ENCODE measurements at places on chromosomes 6 and 20. TPM values are rescaled to one million over a fixed set of nuclear protein-coding genes. Genes with fewer than 3 reads are reported as not detected.

Gene OPRL1
- 0.32 TPM for total RNA-seq

Gene GRIK2
- not detected for total RNA-seq

Gene DEFB115
- not detected for total RNA-seq

GRCh38 chr20:37892001-37892400, 10.9 kb upstream of the VSTM2L start:
- no peaks in the 10 kb centered on the region for H3K4me1 ChIP-seq
- no peak for DNase-seq
- H3K27me3 ChIP-seq, result no peaks in the 10 kb centered on the region

Gene RSPO3
- 3.1 TPM for total RNA-seq

- H3K27ac ChIP-seq, result no peak overlapping the region
- no peaks in the 10 kb centered on the region for H3K36me3 ChIP-seq
Measured at GRCh38 chr20:676967-677366, 1.4 kb upstream of the SCRT2 start.

DNA sequence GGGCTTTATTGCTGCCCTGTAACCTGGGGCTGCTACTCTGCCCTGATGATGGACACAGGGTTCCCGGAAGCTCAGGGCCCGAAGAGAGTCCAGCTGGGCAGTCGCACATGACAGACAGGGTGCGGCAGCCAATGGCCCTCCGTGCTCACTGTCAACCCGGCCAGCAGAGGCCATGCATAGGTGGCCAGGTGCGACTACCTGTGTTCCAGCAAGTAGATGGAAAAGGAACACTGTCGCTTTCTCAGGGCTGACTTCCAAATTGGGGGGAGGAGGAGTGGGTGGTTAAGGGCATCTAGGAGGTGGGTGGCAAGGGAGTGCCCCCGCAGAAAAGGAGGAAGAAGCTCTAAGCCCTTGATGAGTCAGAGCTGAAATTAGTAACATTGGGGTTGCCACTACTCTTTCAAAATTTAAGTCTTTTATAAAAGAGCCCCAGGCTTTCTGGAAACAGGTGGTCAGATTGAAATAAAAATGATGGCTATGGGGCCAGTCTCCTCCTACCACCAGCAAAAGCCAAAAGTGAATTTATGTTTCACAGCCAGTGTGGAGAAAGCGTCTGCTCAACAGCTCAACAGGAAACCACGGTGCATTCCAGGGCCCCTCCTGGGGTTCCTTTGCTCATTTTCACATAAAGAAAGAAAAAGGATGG, 2.3 kb upstream of the RAMACL start:
- H3K4me1 ChIP-seq, result peaks cover 10% of the 10 kb centered on the region
- no peaks in the 10 kb centered on the region for H3K36me3 ChIP-seq
- no peak overlapping the region for H3K4me3 ChIP-seq
- peak overlapping the region; percentile 41 for H3K27ac ChIP-seq
- DNase-seq, result peak; percentile 25

Gene MYB
- 64.1 TPM for total RNA-seq

Gene SLC22A1
- total RNA-seq, result 0.55 TPM

- H3K4me3 ChIP-seq, result no peak overlapping the region
- no peaks in the 10 kb centered on the region for H3K36me3 ChIP-seq
- peak overlapping the region; percentile 71 for H3K27ac ChIP-seq
- peaks cover 18% of the 10 kb centered on the region for H3K4me1 ChIP-seq
Measured at GRCh38 chr20:63854069-63854765, 7.1 kb upstream of the ABHD16B start.

- H3K27ac ChIP-seq, result peak overlapping the region; percentile 90
- peaks cover 37% of the 10 kb centered on the region for H3K4me1 ChIP-seq
- peak; percentile 39 for DNase-seq
- H3K4me3 ChIP-seq, result peak overlapping the region; percentile 57
Measured at GRCh38 chr6:106511288-106512047, 117.8 kb downstream of the RTN4IP1 start.

Gene WFDC5
- total RNA-seq, result not detected

DNA sequence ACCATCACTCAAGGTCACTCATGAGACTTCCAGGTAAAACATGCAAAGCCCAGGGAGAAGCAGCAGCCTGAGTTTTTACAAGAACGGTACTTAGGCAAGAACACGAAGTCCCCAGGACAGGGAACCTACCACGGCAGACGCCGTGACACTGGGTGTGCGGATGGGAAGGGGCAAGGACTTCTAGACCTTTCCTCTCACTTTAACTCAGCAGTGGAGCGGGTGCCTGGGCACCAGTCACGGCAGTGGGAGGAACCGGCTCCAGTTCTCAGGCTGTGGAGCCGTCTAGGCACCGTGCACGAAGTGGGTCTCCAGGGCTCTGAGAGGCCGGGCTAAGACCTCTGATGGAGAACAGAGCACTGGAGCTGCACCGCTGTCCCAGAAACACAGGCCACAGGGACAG, 2.5 kb downstream of the ZBTB46 start:
- H3K36me3 ChIP-seq, result no peaks in the 10 kb centered on the region
- H3K27me3 ChIP-seq, result peaks cover 64% of the 10 kb centered on the region
- no peak overlapping the region for H3K27ac ChIP-seq
- H3K4me1 ChIP-seq, result no peaks in the 10 kb centered on the region
- H3K4me3 ChIP-seq, result no peak overlapping the region

DNA sequence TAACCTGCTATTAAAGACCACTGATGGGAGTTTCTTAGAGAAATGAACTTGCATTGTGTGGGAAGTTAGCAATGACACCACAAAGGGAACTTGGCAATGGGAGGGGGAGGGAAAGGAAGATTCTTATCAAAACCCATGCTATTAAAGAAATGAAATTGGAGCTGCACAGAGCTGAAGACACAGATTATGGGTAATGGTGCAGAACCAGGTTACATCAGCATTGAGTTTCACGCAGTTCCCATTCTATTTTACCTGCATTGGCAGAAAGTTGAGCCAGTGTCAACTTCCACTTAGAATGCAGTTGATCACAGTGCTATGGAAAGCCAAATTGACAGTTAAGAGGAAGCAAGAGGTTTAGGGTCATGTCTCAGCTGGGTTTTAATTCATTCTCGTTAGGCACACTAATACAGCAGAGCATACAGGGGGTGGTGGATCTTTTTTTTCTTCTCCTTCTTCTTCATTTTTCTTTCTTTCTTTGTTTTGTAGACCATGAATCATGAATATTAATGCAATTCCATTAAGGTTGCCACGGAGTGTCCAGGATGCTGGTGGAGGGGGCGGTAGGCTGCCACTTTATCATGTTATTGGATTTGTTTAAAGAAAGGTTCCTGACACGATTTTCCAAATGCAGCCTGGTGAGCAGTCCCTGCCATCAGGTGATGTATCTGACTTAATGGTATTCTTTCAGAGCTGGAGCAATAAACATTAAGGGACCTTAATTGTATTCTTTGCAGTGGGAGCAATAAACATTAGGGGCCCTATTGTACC, 1092.0 kb upstream of the MAP3K7 start:
- no peak overlapping the region for H3K4me3 ChIP-seq
- H3K4me1 ChIP-seq, result no peaks in the 10 kb centered on the region
- no peak overlapping the region for H3K27ac ChIP-seq
- no peaks in the 10 kb centered on the region for H3K36me3 ChIP-seq
- no peak for DNase-seq

Gene NRSN1
- not detected for total RNA-seq

DNA sequence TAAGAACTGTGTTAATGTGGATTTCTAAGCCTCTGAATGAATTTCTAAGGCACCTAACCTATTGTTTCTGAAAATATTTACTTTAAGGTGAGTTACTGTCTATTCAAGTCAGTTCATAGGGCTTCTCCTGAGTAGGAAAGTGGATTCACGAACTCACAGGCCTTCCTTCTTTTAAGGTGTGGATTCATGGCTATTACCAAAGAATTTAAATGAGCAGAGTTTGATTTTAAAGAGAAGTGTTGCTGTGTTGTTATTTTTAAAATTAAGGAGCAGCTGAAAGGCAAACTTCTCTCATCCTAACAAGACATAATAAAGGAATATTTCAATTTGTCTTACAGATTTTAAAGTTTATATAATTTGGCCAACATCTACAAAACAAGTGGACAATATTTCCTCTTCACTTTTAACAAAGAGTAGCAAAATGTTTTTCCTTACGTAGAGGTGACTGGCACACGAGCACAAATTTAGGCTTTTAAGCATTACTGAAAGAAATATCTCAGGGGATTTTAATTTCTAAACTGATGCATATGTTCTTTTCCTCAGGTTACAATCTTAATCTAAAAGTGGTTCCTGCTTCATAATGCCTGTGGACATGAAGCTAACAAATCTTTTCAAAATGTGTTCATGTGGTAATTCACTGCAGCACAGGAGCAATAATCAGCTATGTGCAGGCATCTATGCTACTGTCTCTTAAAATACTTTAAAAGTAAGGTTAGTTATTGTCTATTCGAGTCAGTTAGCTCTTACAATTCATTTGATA, 602 bp upstream of the TSPYL4 start:
- H3K27ac ChIP-seq, result peak overlapping the region; percentile 90
- peak overlapping the region; percentile 80 for H3K4me3 ChIP-seq
- peaks cover 51% of the 10 kb centered on the region for H3K4me1 ChIP-seq
- H3K27me3 ChIP-seq, result no peaks in the 10 kb centered on the region
- no peaks in the 10 kb centered on the region for H3K36me3 ChIP-seq

Gene HSPA1L
- 0.64 TPM for total RNA-seq

DNA sequence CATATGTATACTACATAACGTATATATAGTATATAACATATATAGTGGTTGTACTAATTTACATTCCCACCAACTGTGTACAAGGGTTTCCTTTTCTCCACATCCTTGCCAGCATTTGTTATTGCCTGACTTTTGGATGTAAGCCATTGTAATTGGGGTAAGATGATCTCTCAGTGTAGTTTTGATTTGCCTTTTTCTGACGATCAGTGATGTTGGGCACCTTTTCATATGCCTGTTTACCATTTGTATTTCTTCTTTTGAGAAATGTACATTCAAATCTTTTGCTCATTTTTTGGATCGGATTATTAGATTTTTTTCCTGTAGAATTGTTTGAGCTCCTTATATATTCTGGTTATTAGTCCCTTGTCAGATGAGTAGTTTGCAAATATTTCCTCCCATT, 11.4 kb downstream of the SYNJ2 start:
- no peak overlapping the region for H3K4me3 ChIP-seq
- H3K27ac ChIP-seq, result no peak overlapping the region
- H3K4me1 ChIP-seq, result peaks cover 38% of the 10 kb centered on the region
- H3K36me3 ChIP-seq, result no peaks in the 10 kb centered on the region
- no peak for DNase-seq

DNA sequence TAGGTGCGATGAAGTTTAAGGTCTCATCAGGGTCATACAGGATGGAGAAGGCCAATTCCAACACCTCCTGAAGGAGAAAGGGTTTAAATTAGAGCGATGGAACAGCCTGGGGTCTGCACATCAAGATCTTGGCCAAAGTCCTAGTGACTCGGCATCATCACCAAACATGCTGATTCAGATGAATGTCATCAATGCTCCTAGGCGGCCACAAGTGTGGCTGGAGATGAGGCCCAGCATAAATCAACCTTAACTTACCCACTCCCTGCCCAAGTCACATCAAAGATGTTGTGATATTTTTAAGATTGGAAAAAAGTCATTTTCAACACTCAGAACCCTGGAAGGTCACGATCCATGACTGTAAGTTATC, 37.5 kb downstream of the ELMO2 start:
- peaks cover 8% of the 10 kb centered on the region for H3K4me1 ChIP-seq
- H3K36me3 ChIP-seq, result peaks cover 59% of the 10 kb centered on the region
- H3K27me3 ChIP-seq, result no peaks in the 10 kb centered on the region
- H3K27ac ChIP-seq, result no peak overlapping the region
- DNase-seq, result no peak
- no peak overlapping the region for H3K4me3 ChIP-seq

- peaks cover 10% of the 10 kb centered on the region for H3K4me1 ChIP-seq
- no peaks in the 10 kb centered on the region for H3K27me3 ChIP-seq
- no peak for DNase-seq
- H3K4me3 ChIP-seq, result no peak overlapping the region
- no peaks in the 10 kb centered on the region for H3K36me3 ChIP-seq
Measured at GRCh38 chr6:2942914-2943563, 28.3 kb downstream of the SERPINB6 start.

Data from transverse colon (tissue), 4 donors.